ENCODE measurements at places on chromosomes 11 and 22.

GRCh38 chr11:35321532-35322317 is 97.6 kb downstream of the SLC1A2 start:
- DNase-seq = peak; percentile 96

GRCh38 chr22:38841211-38841610 is 2.6 kb downstream of the NPTXR start:
- DNase-seq = no peak

DNA sequence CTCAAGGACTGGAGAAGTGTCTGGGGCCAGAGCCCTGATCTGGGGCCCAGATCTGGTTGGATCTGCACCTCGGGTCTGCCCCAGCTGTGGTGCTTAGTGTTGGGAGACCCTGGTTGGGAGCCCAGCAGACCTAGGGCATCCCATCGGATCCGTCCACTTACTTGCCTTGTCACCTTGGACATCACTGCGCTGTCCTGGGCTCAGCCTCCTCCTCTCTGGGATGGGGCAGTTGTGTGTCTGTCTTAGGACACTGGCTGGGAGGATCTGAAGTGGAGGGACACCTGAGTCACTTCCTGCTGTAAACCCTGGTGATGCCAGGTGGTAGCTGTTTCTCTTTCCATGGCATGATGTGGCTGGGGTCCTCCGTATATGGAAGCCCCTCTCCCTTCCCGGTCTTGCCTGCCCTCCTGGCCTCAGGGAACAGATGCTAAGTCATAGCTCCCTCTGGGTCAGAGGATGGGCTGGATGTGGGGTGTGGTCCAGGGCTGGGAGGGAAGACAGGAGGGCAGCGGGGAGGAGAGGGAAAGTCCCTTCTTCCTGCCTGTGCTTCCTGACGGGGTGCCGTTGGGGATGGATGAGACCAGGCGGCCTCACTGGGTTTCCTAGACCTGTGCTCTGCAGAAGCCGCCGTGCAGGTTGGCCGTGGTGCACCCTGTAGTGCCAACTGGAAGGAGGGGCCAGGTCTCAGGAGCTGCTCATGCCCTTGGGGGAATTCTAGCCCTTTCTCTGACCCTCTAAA is 12.1 kb upstream of the OMP start:
- no peak for DNase-seq

DNA sequence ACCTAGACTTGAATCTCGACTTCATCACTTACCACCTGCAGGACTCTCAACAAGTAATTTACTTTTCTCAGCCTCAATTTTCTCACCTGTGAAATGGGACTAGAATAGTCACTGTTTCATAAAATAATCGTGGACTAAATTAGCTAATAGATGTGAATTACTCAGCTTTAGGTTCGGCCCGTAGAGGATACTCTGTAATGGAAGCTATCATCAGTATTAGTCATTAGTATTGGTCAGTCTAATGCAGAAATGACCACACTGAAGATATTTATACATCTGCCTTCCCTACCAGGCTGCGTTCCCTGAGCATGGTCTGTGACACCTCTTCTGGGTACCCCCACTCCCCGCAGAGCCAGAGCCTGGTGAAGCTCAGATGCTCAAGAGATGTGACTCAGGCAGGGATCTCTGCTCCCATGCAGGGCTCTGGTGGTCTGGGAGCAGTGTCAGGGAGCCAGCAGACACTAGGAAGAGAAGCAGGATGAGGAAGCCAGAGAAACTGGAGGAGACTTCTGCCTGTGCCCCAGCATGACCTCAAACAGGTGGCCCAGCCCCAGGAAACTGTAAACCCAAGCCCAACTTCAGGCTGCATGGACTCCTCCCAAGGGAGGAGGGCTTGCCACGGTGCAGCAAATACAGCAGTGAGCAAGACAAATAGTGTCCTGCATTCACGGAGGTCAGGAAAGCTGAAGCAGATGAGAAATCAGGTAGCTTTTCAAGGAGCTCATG is 88.0 kb upstream of the E2F8 start:
- DNase-seq = no peak

GRCh38 chr11:69442807-69443137 is 38.7 kb upstream of the LINC01488 start:
- DNase-seq = peak; percentile 57

DNA sequence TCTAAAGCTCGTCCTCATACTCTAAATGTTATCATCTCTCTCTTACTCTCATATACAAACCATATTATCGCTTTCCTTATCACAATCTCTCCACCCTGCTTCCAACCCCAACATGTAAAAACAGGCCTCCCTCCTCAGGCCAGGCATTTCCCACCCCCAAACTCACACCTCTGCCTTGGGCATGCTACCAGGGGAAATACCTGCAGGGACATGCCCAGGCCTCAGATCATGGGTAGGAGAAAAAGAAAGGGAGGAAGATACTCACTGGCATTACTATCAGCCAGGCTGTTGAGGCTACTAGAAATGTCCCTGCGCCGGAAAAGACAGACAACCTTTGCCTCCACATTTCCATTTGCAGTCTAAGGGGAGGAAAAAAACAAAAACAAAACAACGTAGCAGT is 1.8 kb downstream of the MTA2 start:
- DNase-seq = no peak

DNA sequence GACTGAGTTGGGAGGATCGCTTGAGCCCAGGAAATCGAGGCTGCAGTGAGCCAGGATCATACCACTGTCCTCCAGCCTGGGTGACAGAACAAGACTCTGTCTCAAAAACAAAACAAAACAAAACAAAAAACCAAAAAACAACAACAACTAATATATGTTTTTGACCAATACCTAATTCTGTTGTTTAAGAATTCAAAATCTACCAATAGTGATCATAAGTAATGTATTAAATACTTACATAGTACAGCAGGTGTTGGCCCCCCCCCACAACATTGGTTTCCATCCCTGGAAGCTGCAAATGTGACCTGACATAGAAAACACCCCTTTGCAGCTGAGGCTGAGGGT is 74.7 kb downstream of the KCNQ1 start:
- DNase-seq = no peak

Measured in fibroblast of skin of abdomen (primary cell).